Neural crest cell (in vitro differentiated cells): ENCODE measurements at places on chromosomes 13 and 19. TPM values are rescaled to one million over a fixed set of nuclear protein-coding genes. Genes with fewer than 3 reads are reported as not detected.
A peak's percentile ranks its signal among the peaks of the same experiment; 100 is the strongest.

FCGBP gene
- 1.0 and 1.6 TPM in 2 replicates for total RNA-seq

TMEM150B gene
- not detected in 2 replicates for total RNA-seq

TBC1D4 gene
- total RNA-seq: 13.3 and 13.4 TPM in 2 replicates

B3GLCT gene
- 15.1 and 16.8 TPM in 2 replicates for total RNA-seq

PLEKHA4 gene
- 38.1 and 41.8 TPM in 2 replicates for total RNA-seq

DAND5 gene
- total RNA-seq: not detected in 2 replicates

KIR2DL1 gene
- not detected in 2 replicates for total RNA-seq

UBE2L5 gene
- not detected in 2 replicates for total RNA-seq

DNA sequence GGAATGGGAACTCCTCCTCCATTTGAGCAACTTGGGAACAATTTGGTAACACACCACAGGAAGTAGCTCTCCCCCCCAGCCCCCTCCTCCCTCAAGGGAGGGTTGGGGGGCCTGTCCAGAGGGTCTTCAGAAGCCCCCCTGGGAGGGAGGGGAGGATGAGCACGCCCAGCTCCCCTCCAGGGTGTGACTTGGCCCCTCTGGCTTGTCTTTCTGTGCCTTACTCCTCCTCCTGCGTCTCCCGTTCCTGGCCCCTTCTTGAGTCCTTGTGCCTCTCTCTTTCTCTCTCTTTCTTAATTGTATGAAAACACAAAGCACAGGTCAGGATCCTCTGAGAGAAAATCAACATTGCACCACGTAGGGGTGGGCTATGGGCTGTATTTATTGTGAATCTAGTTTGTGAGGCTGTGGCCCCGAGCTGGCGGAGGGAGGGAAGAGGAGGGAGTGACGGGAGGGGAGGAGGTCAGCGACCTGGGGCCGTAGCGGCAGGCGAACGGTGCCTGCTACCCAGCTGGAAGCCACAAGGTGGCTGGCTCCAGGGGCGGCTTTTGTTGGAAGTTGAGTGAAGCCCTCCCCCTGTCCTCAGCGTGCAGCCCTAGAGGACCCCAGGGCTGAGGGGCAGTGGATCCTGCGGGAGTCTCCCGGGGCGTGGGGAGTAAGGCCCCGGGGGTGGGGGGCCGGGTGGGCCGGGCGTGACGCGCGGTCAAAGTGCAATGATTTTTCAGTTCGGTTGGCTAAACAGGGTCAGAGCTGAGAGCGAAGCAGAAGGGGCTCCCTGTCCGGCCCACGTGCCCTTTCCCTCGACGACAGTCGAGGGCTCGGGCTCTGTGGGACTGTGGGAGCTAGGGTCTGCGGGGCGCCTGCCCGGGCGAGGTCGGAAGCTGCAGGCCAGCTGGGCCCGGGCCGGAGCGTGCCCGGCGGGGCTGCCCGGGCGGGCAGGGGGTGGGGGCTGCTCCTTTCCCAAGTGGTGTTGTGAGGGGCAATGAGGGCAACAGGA, 6.4 kb downstream of the LYL1 start:
- H3K27ac ChIP-seq: no peak overlapping the region
- DNase-seq: no peak
- H3K36me3 ChIP-seq: peaks cover 4% of the 10 kb centered on the region

GRCh38 chr13:42215578-42216421, 56.2 kb upstream of the AKAP11 start:
- H3K4me3 ChIP-seq: no peak overlapping the region
- peak; percentile 28 for DNase-seq
- peaks cover 6% of the 10 kb centered on the region for H3K4me1 ChIP-seq
- H3K36me3 ChIP-seq: peaks cover 21% of the 10 kb centered on the region
- H3K27me3 ChIP-seq: no peaks in the 10 kb centered on the region

DNA sequence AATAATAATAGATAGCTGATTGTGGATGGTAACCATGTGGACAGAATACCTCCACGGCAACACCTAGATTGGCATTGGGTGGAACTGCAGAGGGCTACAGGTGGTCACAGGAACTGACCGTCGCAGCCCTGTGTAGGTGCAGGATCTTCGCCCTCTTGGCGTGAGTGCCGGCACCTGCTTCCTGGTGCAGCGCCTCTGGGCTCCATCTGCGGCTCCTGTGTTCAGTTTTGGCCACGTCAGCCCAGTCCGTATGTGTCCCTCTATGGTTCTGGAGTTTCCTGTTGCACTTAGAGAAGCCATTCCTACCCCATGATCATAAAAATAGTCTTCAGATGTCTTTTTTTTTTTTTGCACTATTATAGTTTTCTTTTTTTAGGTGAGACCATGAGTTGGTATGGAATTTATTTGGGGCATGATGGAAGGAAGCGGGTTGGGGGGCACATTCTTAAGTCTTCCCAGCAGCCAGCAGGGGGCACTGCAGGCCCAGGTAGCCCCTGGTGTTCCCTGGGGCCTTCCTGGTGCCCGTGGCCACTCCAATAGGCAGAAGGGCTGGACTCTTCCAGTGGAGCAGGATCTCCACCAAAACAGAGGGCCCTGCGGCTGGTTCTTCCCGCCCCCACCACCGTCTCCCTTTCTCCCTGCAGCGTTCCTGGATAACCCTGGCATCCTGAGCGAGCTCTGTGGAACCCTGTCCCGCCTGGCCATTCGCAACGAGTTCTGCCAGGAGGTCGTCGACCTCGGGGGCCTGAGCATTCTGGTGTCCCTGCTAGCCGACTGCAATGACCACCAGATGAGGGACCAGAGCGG, 10.1 kb upstream of the SLC25A42 start:
- H3K27ac ChIP-seq: no peak overlapping the region
- no peaks in the 10 kb centered on the region for H3K36me3 ChIP-seq
- H3K4me3 ChIP-seq: no peak overlapping the region
- no peaks in the 10 kb centered on the region for H3K27me3 ChIP-seq
- DNase-seq: peak; percentile 57

GRCh38 chr19:46180701-46181387, 32.8 kb downstream of the IGFL2 start:
- no peaks in the 10 kb centered on the region for H3K36me3 ChIP-seq
- DNase-seq: no peak
- H3K27ac ChIP-seq: no peak overlapping the region
- no peak overlapping the region for H3K4me3 ChIP-seq

DNA sequence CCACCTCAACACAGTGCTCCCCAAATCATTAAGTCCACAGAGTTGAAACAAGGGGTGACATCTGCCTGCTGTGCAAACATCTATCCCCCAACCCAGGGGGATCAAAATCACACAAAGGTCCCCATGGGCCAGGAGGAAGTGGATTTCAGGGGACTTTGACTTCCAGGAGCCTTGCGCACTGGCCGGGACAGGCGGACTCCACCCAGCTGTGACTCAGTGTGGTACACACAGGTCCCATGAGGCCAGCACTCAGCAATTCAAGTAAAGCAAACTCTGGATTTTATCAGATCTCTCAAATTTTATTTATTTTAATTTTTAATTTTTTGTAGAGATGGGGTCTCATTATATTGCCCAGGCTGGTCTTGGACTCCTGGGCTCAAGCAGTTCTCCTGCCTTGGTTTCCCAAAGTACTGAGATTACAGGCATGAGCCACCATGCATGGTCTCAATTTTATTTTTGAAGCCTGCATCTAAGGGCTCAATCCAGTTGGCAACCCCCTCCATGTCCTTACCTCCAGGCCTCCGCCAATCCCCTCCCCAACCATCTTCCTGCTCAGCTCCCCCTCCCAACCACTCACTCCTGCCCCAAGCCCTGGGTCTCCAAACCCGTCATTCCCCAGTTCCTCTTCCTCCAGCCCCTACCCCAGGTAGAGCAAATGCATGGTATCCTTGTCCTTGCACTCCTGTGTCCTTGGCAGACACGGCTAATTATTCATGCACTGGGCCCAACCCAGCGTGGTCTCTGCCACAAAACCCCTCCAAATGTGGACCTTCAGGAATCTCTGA, 18.2 kb downstream of the ARHGAP33 start:
- no peaks in the 10 kb centered on the region for H3K36me3 ChIP-seq
- no peaks in the 10 kb centered on the region for H3K4me1 ChIP-seq
- no peak overlapping the region for H3K4me3 ChIP-seq
- peaks cover 36% of the 10 kb centered on the region for H3K27me3 ChIP-seq

GRCh38 chr13:113981194-113981605, 7.3 kb upstream of the C13orf46 start:
- H3K27ac ChIP-seq: peak overlapping the region; percentile 57
- no peaks in the 10 kb centered on the region for H3K4me1 ChIP-seq
- H3K27me3 ChIP-seq: no peaks in the 10 kb centered on the region
- no peak overlapping the region for H3K4me3 ChIP-seq
- DNase-seq: no peak

DNA sequence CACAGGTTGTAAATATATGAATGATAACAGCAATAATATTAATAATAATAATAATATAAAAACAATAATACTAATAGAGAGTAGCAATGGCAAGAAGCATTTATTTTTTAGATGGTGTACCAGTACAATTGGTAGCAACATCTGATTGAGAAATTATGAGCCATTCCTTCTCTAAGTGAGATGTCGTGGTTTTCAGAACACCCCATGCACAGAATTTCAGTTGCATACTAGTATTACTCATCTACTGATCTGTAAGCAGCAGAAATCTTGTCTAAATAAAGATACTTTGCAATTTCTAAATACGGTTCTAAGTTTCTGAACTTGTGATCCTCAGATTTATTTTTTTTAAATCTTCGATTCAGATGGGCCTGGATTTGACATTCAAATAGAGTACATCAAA, 788.0 kb upstream of the ATXN8OS start:
- no peak overlapping the region for H3K27ac ChIP-seq
- DNase-seq: no peak
- H3K27me3 ChIP-seq: no peaks in the 10 kb centered on the region
- H3K4me3 ChIP-seq: no peak overlapping the region

- DNase-seq: no peak
- peaks cover 22% of the 10 kb centered on the region for H3K27me3 ChIP-seq
- no peaks in the 10 kb centered on the region for H3K36me3 ChIP-seq
- no peak overlapping the region for H3K4me3 ChIP-seq
- H3K4me1 ChIP-seq: no peaks in the 10 kb centered on the region
- no peak overlapping the region for H3K27ac ChIP-seq
Observed at GRCh38 chr19:30790056-30790680, 418.0 kb downstream of the ZNF536 start.

DNA sequence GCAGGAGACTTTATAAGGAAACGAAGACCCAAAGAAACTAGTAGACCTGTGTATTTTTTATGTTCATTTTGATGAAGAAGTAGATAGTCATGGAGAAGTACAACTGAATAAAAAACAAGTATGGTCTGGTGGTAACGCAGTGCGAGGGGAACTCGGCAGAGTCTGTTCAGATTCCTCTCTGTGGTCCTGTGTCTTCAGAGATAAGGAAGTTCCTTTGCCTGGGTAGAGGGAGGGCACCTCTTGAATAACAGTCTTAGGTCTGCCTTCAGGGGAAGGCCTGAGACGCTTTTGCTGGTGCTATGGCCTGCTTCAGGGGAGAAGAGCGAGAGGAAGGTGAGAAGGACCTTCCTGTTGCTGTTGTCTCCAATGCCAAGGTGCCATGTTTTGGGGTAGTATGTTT, 25.9 kb upstream of the SLC46A3 start:
- H3K27ac ChIP-seq: no peak overlapping the region
- H3K4me3 ChIP-seq: no peak overlapping the region
- no peaks in the 10 kb centered on the region for H3K4me1 ChIP-seq
- no peaks in the 10 kb centered on the region for H3K36me3 ChIP-seq
- no peaks in the 10 kb centered on the region for H3K27me3 ChIP-seq
